Activated T-cell treated with anti-CD3 and anti-CD28 coated beads, Interleukin-2, amount 50 U/mL, for 72 hours (primary cell): ENCODE measurements at places on chromosomes 5 and 9. TPM values are rescaled to one million over a fixed set of nuclear protein-coding genes. Genes with fewer than 3 reads are reported as not detected.

The PKD2L2 gene
- not detected for total RNA-seq

The CDH6 gene
- total RNA-seq, result not detected

The IFNE gene
- not detected for total RNA-seq

The CER1 gene
- not detected for total RNA-seq

The IGFBPL1 gene
- total RNA-seq, result not detected

The C9orf50 gene
- total RNA-seq, result 0.31 TPM

The SLC46A2 gene
- total RNA-seq, result not detected

DNA sequence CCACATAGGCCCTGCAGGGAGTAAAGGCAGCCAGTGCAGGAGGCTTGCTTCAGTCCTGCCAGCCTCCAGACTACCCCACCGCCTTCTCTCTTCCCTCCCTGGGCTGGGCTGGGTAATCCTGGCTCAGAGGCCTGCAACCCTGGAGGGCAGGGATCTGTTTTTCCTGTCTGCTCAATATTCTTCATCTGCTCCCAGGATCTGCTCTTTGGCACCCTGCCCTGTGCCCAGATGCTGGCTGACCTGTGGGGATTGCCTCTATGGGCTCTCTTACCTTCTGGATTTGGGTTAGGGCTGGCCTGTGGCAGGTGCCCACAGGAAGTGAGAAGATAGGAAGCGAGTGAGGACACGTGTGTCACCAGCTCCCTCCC is 7.3 kb upstream of the ANGPTL2 start:
- H3K27me3 ChIP-seq, result peaks cover 28% of the 10 kb centered on the region
- no peak overlapping the region for H3K4me3 ChIP-seq
- no peaks in the 10 kb centered on the region for H3K4me1 ChIP-seq

DNA sequence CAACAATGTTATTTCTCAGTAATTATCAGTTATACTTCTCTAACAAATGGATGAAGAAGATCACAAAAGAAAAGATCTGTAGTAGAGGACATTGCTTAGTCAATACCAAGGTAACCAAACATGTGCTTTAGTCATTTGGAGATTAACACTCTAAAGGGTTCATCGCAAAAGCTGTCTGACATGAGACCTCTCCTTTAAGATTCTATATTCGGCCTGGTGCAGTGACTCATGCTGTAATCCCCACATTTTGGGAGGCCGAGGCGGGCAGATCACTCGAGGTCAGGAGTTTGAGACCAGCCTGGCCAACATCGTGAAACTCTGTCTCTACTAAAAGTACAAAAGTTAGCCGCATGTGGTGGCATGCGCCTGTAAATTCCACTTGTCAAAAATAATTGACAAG is 18.3 kb upstream of the CKMT2 start:
- DNase-seq, result peak; percentile 13
- H3K27me3 ChIP-seq, result no peaks in the 10 kb centered on the region
- no peak overlapping the region for H3K27ac ChIP-seq
- H3K36me3 ChIP-seq, result no peaks in the 10 kb centered on the region

GRCh38 chr5:14144586-14145434 is 1.7 kb downstream of the TRIO start:
- H3K36me3 ChIP-seq, result peaks cover 2% of the 10 kb centered on the region
- peak overlapping the region; percentile 84 for H3K4me3 ChIP-seq
- H3K27me3 ChIP-seq, result peaks cover 65% of the 10 kb centered on the region
- peaks cover 11% of the 10 kb centered on the region for H3K4me1 ChIP-seq
- H3K27ac ChIP-seq, result peak overlapping the region; percentile 31

GRCh38 chr5:123512611-123513461 is 859 bp downstream of the CSNK1G3 start:
- peak overlapping the region; percentile 93 for H3K27ac ChIP-seq
- no peaks in the 10 kb centered on the region for H3K27me3 ChIP-seq
- H3K4me3 ChIP-seq, result peak overlapping the region; percentile 99
- H3K4me1 ChIP-seq, result peaks cover 61% of the 10 kb centered on the region
- peak; percentile 54 for DNase-seq

- H3K27me3 ChIP-seq, result peaks cover 22% of the 10 kb centered on the region
- no peaks in the 10 kb centered on the region for H3K36me3 ChIP-seq
- no peak overlapping the region for H3K4me3 ChIP-seq
- no peaks in the 10 kb centered on the region for H3K4me1 ChIP-seq
- no peak for DNase-seq
Observed at GRCh38 chr5:107560377-107560776, 110.4 kb downstream of the EFNA5 start.

DNA sequence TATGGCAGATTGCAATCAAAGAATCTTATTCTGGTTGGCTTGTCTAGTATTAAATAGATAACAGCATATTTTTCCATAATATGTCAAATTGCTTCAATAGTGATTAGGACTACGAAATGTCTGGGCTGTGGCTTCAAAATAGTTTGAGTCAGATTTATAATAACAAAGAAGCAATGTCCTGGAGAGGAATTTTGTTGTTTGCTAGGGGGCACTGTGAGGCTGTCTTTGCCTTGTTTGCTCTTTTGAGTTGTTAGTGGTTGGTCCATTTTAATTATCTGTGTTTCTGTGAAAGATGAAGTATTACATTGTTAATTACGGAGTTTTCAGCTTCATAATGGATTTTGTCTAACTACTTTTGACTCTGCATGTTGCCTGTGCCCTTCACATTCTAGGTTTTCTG is 713.6 kb downstream of the TLE4 start:
- no peaks in the 10 kb centered on the region for H3K4me1 ChIP-seq
- no peak for DNase-seq
- no peaks in the 10 kb centered on the region for H3K36me3 ChIP-seq
- H3K27ac ChIP-seq, result no peak overlapping the region

DNA sequence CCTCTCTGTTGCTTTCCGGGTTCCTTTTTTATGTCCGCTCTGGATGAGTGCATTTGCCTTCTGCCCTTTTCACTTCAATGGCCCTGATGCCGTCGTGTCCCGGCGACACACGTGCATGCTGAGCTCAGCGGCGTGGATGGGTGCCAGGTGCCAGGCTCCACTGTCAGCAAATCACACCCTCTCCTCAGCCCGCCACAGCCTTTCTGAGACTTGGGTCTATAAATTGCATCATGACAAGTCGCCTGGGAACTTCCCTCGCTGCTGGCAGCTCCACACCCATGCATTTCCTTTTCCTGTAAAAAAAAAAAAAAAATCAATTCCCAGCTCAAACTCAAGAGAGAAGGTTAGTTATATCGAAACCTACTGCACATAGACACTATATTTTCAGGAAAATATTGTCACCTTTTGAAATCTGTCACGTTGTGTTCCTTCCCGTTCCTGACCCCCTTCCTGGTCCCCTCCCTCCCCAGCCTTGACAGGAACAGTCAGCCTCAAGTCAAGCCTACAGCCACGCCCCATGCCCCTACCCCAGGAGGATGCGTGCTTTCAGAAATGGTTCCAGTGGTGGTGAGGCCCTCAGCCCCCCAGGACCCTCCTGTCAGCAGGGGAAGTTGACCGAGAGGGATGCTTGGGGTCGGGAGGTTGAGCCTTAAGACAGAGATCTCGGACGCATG is 110.3 kb upstream of the PTCH1 start:
- peak; percentile 38 for DNase-seq
- peaks cover 5% of the 10 kb centered on the region for H3K36me3 ChIP-seq

DNA sequence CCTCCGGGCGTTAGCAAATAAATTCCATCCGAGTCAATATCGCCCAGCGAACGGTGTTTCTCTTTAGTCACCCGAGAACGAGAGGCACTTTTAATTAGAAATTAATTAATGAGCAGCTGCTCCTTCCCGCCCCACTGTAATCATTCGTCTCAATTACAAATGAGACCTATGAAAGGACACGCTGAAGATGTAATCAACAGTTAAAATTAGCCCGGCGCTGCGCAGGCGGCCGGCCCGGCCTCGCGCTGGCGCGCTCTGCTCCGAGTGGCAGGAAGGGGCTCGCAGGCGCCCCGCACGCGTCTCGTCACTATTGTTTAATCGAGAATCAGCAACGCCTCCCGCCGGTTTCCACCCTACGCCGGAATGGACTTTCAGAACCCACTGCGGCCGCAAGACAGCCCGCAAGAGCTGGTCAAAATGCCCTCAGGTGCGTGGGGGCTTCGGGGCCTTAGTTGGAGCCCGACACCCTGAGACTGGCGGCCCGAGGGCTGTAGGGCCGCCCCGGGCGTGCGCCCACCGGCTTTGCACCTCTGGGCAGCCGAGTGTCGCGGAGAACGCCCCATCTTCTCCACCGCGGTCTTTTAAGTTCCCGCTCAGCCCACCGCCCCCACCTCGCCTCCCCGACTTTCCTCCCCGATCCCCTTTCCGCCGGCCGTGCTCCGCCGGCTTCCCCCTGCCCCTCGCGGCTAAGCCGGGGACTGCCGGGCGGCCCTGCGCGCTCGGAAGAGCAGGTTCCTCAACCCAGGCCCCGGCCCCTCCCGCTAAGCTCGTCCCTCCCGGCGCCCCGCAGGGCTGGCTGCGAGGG is 597 bp upstream of the IRX4 start:
- no peak overlapping the region for H3K4me3 ChIP-seq
- H3K36me3 ChIP-seq, result peaks cover 3% of the 10 kb centered on the region
- H3K4me1 ChIP-seq, result peaks cover 8% of the 10 kb centered on the region
- no peak for DNase-seq
- H3K27ac ChIP-seq, result no peak overlapping the region

DNA sequence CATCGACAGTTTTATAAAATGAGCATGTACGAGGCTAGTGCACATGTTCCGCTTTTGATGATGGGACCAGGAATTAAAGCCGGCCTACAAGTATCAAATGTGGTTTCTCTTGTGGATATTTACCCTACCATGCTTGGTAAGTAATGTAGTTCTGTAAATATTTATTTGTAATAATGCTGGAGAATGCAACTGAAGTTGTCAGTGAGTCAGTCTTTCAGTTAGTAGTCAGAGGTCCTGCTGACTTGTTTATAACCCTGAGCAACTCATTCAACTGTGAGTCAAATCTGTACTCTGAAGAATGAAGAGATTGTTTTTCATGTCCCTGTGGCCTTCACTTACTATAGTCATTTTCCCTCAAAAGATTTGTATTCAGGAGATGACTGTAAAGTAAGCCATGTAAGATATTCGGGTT is 28.4 kb upstream of the GPR150 start:
- H3K4me3 ChIP-seq, result peak overlapping the region; percentile 72
- H3K4me1 ChIP-seq, result peaks cover 32% of the 10 kb centered on the region
- H3K27me3 ChIP-seq, result no peaks in the 10 kb centered on the region
- DNase-seq, result peak; percentile 20
- peak overlapping the region; percentile 66 for H3K27ac ChIP-seq

DNA sequence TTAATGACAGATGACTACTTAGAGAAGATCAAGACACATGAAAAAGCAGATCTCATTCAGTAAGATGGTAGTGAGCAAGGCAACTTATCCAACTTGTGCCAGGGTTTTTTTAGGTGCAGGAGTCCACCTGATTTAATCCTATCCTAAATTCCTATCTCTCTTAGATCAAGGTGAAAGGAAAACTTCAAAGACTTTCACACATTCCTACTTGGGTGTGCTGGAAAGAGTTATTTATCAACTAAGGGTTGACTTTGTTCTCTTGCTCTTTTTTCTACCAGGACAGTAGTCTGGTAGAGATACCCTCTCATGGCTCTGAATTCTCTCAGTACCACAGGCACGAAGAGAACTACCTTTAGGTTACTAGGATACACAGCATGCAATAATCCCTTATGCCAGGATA is 18.2 kb downstream of the TUT7 start:
- no peak for DNase-seq
- no peaks in the 10 kb centered on the region for H3K27me3 ChIP-seq
- H3K4me3 ChIP-seq, result no peak overlapping the region
- H3K36me3 ChIP-seq, result peaks cover 22% of the 10 kb centered on the region

DNA sequence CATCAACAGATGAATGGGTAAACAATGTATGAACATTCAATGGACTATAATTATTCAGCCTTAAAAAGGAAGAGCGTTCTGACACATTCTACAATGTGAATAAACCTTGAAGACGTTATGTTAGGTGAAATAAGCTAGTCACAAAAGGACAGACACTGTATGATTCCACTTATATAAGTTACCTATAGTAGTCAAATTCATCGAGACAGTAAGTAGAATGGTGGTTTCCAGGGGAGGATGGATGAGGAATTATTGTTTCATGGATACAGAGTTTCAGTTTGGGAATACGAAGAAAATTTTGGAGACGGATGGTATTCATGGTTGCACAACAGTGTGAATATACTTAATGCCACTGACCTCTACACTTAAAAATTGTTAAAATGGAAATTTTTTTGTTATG is 216.4 kb downstream of the CACNA1B start:
- no peak overlapping the region for H3K27ac ChIP-seq
- peaks cover 8% of the 10 kb centered on the region for H3K27me3 ChIP-seq
- DNase-seq, result no peak
- no peaks in the 10 kb centered on the region for H3K4me1 ChIP-seq
- H3K36me3 ChIP-seq, result no peaks in the 10 kb centered on the region

DNA sequence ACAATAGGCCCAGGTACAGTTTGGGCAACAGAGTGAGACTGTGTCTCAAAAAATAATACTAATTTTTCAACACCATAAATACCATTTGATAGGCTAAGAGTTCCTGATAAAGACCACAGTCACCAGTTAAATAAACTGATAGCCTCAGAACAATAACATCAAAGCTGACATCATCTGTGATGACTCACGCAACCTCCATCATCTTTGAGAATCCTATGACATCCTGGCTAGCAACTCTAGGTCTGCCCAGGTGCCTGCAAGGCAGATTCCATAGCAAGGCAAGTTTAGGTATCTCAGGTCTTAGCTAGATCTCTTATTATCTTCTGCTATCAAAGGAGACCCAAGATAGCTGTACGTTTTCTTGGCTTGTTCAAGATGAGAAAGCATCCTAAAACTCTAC is 30.5 kb upstream of the UBAP2 start:
- H3K27me3 ChIP-seq, result no peaks in the 10 kb centered on the region
- DNase-seq, result no peak
- H3K27ac ChIP-seq, result no peak overlapping the region
- no peaks in the 10 kb centered on the region for H3K36me3 ChIP-seq
- H3K4me1 ChIP-seq, result no peaks in the 10 kb centered on the region
